ENCODE measurements at places on chromosomes 12 and 14.

GRCh38 chr14:68309616-68310015 lies 483.3 kb downstream of the ZFP36L1 start:
- no peak for DNase-seq

DNA sequence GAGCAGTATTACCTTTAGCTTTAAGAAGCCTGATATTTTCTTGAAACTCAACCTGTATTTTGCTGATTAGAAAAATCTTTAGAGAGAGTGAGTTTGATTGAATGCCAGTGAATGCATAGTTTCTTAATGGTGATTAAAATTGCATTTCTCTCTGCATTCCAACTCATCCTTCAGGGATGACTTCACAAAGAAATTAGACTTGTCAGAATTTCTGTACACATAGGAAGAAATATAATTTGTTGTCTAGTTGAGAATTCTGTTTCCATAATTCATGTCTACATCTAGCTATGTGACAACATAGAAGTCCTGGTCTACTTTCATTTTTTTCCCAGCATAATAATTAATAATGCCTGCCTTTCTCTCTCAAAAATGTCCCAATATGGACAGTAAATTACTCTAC lies 136.6 kb downstream of the OTOGL start:
- no peak for DNase-seq

DNA sequence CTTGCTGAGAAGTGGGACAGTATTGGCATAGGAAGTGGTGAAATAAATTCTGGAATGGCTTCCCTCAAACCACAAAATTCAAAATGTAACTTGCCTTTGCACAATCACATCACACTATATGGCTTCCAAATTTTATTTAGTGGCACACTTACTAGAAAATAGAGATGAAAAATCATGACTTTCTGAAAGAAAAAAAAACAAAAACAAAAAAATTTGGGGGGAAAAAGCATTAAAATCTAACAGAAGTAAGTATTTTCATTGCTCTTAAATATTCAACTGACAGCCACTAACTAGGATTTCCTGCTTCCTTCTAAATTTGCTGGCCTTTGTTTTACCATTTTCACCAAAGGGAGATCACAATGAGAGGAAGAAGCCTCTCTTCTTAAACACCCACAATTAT lies 23.0 kb downstream of the ATF7 start:
- no peak for DNase-seq

DNA sequence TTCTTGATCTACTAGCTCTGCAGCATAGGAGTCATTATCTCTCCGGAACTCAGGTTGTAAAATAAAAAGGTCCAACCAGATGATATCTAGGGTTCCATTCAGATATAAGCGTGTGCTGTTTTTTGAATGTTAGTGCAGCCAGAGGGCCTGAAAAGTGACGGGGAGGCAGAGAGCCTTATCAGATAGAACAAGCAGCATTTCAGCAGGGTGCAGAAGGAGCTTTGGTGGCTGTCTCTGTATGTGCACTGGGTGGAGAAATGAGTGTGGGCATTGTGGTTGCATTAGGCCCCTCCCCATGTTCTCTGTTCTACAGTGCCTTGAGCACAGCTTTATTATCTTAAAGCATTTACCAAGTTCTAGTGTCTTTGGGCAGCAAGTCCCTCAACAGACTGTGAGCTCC lies 275.1 kb downstream of the NRXN3 start:
- DNase-seq, result no peak

DNA sequence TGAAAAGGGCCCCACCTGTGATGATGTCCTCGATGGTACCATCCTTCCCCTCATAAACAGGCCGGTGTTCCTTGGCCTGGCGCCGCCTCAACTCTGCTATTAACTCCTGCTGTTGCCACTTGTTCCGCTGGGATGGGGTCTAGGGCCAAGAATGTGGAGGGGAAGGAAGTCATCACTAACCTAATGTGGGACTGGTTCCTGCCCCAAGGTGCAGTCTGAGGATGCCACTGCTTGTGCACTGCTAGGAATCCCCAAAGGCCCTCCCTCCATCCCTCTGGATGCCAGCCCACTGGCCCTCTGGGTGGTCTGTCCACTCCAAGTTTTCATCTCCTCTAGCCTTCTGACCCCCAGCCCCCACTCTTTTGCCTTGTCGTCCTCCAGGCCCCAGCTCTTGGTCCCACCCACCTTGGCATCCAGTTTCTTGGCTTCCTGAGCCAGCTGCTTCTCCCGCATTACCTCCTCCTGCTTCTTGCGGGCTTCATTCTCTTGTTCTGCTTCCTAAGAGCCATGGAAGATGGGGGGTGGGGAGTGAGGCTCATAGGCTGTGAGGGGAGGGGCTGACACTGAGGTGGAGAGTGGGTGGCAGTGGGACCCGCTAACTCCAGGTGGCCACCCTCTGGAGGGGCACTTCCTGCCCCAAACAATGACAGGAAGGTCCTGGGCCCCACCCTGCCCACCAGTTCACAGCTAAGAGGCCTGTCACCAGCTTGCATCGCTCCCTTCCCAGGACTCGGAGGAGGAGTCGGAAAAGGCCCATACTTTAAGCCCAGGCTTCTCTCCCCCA lies 23.7 kb downstream of the PRPF40B start:
- no peak for DNase-seq

GRCh38 chr12:53067074-53067992 lies 11.9 kb downstream of the SPRYD3 start:
- DNase-seq, result no peak

DNA sequence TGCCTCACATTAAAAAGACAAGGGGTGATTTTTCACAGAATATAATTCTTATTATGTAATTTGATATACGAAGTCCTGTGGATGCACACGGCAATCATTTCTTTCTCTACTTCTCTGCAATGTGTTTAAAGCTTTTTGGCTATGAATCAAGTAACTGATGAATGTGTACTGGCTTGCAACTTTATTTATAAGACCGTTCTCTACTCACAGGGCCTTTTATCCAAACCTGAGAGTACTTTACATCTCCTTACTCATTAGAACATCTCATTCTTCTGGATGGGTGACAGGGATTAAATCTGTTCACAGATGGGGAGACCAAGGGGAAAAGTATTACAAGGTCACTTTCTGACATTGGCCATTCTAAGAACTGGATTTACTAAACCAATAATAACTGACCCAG lies 215.8 kb upstream of the DIO2 start:
- no peak for DNase-seq

DNA sequence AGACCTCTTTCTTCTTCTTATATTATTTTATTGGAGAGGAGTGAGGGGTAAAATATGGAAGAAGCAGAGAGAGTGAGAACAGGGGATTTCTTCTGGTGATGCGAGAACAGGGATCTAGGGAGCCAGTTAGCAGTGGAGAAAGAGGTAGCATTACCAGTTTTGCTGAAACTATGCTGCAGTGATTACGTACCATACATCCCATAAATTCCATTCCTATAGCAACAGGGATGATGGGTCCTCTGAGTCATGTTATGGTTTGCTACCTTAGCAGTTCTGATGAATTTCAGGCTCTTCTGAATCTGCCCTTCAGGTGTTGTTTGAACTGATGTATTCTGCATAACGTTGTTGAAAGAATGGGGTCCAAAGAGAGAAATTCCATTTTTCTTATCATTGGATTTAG lies 625.4 kb upstream of the LRFN5 start:
- no peak for DNase-seq

DNA sequence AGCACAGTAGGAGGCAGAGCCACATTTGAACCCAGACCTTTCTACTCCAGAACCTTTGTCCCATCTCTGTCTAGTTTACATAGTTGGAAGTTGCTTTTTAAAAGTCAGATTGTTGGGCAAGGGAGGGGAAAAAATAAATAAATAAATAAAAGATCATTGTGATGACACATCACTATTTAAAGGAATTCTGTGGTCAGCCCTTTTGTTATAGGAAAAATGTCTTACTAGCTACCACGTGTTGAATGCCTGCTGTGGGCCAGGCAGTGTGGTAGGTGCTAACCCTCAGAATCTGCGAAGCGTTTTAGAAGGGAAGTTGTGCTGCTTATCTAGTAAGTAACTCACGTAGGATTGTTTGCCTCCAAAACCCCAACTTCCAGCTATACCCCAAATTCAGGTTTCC lies 62.3 kb downstream of the BHLHE41 start:
- no peak for DNase-seq

GRCh38 chr12:13870255-13870654 lies 111.1 kb downstream of the GRIN2B start:
- no peak for DNase-seq

GRCh38 chr12:101637936-101638335 lies 43.2 kb downstream of the MYBPC1 start:
- no peak for DNase-seq

- no peak for DNase-seq
These were observed 58.9 kb upstream of the EEA1 start for GRCh38 chr12:92987846-92988621.

DNA sequence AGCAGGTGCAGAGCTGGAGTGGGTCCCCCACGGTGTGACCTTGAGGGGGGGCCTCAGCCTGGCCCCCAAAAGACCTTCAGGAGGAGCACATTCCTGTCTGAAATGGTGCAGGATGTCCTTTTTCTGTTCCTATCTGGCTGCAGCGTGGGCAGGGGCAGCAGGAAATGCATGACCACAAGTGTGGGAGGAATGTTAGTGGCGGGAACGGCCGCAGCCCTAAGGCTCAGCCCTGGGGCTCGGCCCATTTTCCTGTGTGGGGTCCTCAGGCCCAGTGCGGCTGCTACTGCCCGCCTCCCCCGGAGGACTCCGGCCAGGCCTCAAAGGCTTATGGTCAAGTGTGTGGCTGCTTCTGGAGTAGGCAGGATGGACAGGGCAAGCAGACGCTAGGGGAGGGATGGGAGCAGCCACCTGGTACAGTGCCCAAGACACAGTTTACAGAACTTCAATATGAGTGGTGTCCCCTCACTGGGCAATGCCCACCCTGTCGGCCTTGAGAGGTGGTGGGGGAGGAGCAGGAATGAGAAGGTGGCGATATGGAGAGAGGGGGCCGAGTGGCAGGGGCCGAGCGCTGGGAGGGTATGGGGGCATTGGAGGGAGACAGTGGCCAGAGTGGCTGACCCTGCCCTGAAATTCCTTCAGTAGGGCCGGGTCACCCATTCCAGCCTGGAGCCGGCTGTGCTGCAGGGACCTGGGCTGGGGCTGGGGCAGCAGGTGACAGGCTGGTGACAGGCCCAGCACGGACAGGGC lies 137.4 kb downstream of the CALM1 start:
- no peak for DNase-seq

DNA sequence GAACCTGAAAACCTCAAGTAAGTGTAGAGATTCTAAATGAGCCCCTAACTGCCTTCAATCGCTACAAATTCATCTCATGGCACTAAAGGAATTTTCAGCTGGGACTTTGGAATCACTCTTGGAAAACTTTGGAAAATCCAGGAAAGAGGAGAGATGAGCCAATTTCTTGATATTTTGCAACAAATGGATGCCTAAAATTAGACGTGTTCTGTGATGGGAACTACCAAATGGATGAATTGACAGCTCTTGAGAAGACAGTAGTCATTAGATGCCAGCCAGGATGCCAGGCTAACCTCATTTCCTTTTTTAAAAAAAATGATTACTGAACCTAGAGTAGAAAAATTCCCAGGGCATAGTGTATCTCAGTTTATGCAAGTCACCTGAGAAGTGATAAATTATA lies 78.3 kb downstream of the NPAS3 start:
- DNase-seq, result no peak

- no peak for DNase-seq
These were observed 16.1 kb upstream of the VDR start for GRCh38 chr12:47920913-47921312.

DNA sequence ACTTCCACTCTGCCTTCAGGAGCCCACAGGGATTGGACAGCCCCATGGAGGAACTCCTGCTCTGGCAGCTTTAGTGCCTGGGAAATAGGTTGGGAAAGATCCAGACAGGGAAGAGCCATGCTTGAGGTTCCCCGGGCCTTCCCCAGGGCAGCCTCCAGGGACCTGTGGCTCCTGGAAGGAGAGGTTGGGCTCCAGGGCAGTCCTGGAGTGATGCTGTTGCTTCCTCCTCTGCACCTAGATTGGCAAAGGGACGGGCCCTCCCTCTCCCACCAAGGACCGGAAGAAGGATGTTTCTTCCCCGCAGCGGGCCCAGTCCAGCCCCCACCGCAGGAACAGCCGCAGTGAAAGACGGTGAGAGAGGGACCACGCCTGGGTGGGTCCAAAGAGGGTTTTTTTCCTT lies 16.5 kb downstream of the VASH1 start:
- no peak for DNase-seq

GRCh38 chr14:81952917-81953316 lies 419.3 kb upstream of the SEL1L start:
- no peak for DNase-seq

- DNase-seq, result no peak
These were observed 15.4 kb downstream of the VASH1 start for GRCh38 chr14:76776428-76777251.

GRCh38 chr14:52015411-52016030 lies 26.2 kb downstream of the RTRAF start:
- no peak for DNase-seq

DNA sequence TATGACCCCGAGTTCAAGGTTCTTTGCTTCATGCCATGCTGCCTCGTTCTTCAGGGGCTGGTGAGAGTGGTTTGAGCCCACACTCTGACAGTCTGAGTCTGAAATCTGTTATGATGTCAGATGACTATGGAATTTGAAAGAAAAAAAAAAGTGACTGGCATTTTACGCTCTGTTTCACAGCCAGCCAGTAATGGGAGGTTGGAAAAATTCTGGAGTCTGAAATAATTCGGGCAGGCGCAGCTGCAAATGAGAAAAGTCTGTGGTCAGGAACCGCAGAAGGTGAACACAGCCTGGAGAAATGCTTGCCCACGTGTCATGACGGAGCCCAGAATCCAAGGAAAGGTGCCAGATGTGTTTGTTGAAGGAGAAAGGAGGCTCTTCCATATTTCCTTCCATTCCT lies 269.8 kb upstream of the PWP1 start:
- no peak for DNase-seq

DNA sequence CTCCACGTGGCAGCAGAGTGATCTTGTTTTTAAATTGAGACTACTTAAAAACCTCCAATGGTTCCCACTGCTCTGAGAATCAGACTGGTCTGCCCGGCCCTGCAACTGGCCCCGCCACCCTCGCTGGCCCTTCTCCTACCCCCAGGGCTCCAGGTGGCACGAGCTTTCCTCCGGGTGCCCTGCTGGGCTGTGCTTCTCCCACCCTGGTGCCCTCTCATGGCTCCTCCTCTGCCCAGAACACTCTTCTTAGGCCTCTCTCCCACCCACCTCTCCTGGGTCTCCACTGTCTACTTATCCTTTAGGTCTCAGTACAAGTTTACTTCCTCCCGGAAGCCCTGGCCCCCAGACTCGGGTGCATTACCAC lies 26.5 kb downstream of the CCDC92 start:
- no peak for DNase-seq

GRCh38 chr14:55799508-55800095 lies 219.6 kb downstream of the KTN1 start:
- DNase-seq, result no peak

DNA sequence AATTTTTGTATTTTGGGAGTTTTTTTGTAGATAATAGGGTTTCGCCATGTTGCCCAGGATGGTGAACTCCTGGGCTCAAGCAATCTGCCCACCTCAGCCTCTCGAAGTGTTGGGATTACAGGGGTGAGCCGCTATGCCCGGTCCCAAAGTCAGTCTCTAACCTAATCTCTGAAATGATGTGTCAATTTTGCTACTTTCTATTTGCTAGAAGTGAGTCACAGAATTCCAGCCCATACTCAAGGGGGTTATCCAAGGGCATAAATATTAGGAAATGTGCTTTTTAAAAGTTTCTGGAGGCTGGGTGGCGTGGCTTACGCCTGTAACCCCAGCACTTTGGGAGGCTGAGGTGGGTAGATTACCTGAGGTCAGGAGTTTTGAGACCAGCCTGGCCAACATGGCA lies 40.5 kb downstream of the RESF1 start:
- no peak for DNase-seq
